Endothelial cell (in vitro differentiated cells): ENCODE measurements at places on chromosomes 3 and 15.

DNA sequence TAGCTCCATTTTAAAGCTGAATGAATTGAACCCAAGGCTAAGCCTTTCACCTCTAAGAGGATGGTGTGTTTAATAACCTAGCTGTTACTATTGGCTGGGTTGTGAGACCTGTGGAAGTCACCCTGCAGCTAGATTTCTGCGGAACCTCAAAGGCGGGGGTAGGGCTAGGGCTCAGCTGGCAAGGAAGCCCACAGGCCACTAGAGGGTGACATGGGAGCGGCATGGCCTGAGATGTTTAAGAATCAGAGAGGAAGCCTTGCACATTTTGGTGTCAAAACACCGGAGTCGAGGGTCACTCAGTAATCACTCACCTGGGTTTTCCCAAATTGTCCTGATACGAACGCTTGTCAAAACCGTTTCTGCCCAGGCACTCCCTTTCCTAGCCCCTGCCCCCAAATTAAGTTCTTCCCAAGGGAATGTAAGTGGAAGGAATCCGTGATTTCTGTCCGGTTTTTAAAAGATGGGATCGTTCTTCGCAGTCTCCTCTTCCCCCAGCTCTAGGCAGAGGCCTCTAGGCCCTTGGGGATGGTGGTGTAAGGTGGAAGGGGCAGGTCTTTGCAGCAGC, 3.8 kb upstream of the ACAD9 start:
- DNase-seq: peak; percentile 55

DNA sequence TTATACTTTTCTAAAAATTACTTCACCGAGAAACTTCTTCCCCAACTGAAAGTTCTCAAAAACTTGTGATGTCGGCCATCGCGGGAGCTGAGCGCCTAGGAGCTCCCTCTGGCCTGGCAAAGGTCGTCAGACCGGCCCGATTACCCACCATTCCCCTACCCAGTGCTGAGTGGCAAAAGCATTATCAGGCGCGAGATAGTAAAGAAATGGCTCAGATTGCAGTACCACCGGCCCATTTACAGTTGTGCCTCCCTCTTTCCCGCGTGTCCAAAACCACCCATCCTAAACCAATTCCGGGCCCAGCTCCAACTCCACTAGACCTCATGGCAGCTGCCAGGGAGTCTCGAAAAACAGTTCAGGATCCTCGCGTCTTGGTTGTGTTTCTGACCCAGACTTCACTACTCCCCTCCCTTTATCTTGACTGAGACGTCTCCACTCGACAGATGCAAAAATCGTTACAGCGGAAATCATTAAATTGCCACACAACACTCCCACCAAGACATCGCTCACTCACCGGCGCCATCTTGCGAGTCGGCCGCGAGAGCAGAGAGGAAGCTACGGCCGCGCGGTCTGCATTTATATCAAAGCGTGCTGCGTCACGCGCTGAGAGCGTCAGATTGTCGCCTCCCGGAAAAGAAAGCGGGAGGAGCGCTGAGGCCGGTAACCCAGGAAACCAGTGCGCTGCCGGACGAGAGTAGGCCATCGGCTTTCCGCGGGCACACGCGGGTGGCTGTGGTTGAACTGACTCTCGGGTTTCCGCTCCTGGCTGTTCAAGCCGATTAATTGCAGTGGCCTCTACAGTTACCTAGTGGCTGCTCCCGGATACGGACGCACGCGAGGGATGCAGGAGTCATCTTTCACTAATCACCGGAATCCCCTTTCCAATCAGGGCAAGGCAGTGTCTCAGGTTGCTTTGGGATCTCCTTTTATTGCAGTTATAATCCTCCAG, at the start of gene RPL22L1:
Gene RPL22L1 (minus strand): TSS at position 551 of the 949 bp plus-strand sequence. CDS start 28 bp downstream, at position 523.
- peak; percentile 88 for DNase-seq

DNA sequence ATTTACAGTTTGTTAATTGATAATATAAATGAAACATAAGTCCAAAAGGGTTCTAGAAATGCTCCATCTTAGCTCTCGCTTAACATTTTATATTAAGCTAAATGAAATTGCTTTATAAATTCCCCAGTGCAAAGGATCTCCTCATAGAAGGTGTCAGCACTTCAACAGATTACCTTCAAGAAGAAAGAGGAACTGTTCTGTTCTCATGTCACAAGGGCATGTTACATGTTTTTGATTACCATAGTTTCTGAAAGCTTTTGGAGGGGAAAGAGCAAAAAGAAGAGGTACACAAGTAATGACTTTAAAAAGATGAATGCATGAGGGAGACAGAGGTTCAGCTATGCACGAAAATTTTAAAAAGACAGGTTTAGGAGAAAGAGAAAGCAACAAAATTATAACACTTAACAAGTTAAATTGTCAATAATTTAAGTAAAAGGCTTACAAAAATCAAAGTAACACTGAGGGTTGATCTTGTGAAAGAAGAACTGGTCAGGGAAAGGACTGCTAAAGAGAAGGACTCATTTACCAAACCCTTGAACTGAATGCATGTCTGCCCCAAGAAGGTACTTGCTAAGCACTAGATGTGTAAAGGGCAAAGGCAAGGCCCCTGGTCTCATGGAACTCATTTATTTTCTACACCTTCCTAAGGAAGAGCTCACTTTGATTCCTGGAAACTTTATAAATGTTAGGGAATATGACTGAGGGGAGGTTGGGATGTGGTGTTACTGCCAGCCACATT, 45.1 kb downstream of the CCDC191 start:
- DNase-seq: no peak

DNA sequence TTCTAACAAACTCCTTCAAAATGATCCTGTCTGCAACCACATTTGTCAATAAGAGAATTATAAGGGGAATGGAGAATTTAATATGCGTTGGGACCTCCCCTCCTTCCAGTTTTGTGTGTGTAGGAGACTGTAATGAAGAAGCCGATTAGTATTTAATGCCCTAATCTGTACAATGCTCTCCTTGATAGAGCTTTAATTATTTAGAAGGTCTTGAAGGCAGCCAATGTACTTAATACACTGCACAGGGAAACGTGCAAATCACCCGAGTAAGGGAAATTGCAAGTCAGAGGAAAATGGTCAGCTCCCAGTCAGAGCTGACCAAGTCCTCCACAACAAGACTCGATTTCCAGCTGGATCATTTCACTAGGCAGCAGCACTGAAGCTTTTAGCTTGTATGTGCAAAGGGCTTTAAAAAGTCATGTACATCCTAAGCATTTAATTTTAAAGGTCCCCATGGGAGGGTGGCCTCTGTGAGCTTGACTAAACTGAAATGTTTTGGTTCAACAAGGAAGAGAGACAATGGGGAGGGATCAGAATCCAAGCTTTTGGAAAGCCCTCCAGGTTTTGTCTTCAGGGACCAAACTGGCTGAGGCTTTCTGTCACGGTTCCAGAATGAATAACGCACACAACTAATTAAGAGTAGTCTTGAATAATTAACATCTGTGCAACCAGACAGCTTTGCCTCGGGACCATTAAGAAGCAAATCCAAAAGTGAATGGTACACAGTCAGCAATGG, 159.8 kb upstream of the MITF start:
- no peak for DNase-seq

DNA sequence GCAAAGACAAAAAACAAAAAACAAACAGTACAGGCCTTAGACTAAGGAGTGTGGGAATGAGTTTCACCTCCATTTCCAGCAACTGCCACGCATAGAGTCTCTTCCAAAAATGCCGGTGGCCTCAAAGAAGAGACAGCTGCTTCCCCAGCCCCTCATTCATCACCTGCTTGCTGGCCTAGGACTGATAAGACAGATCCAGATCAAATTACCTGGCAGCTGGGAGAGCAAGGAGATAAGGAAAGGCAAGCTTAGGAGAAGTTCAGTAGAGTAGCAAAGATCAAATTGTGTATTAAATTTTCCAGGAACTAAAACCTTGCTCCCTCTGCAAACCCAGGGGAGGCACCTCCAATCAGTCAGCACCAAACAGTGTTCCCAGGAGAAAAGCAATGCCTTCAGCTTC, 325.8 kb upstream of the CTNNB1 start:
- no peak for DNase-seq

DNA sequence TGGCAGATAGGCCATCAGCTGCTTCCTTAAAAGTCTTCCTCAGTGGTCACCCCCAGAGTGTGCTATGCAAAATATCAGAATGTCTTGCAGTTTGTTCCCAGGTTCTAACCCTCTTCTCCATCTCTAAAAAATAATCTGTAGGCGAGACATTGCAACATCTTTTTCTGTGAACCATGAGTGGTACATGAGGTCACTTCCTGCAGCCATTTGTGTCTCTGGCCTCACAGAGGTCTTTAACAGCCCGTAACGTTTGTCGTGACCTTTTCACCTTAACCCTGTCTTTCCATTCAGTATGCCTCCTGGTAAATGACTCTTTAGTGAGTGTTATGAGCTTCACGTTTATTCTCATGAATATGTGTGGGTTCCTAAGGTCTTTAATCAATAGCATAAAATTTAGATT, 145.4 kb downstream of the KLHL25 start:
- DNase-seq: no peak

DNA sequence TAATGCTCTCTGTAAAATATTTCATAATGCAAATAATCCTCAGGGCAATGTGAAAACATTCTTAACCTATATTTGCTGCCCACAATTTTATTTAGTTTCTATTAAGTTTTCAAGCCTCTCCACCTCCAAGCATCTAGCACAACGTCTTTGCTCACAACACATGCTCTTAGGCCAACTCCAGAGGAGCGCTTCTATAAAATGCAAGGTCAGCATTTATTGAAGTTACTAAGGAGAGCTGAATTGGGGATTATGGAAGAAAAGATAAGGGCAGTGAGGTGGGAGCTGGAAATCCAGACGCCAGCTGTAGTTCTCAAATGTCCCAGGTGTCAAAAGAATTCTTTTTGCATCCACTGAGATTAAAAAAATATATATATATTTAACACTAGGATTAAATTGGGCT, 996 bp downstream of the RABL3 start:
- no peak for DNase-seq

- DNase-seq: no peak
These were observed 152.5 kb downstream of the FOXP1 start for GRCh38 chr3:71430941-71431552.

DNA sequence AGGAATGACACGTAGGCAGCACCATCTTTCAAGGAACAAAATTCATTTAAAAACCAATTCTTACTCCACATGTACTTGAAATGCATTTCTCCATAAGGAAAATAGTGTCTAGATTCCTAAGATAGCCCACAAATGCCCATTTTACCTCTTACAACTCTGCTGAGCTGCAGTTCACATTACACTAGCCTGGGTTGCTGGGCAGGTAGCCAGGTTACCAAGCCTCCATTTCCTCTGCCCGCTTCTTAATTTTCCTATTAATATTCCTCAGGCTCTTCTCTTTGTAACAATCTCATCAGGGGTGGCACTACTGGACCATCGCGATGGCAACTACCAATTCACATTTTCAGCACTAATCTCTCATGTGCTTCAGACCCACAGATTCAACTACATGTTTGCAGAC, 10.8 kb downstream of the ATP13A3 start:
- no peak for DNase-seq

- no peak for DNase-seq
These were observed 50.3 kb downstream of the MED12L start for GRCh38 chr3:151135541-151136337.

- DNase-seq: no peak
These were observed 66.0 kb upstream of the SLC2A2 start for GRCh38 chr3:171092467-171092911.

- no peak for DNase-seq
These were observed 41.5 kb upstream of the MFGE8 start for GRCh38 chr15:88954431-88955277.

DNA sequence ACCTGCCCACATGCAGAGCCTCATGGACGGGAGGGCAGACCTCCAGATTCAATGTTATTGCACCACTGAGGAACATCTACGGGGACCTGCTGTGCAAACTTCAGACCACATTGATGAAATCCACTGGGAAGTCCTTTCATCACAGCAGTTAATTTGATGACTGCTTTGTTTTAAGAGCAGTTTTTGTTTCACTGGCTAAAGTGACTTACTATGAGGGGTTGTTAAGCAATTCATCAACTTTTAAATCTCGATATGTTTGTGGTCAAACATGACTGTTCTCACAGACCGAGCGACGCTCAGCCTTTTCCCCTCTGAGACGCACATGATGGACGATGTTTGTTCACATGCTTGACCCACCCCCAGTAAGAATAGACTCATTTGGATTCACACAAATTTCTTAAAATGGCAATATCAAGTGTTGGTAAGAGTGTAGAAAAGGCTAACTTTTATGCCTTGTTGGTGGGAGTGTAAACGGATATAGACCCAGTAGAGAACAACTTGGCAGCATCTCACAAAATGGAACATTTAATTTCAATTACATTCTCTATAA, 35.9 kb upstream of the IREB2 start:
- DNase-seq: no peak

DNA sequence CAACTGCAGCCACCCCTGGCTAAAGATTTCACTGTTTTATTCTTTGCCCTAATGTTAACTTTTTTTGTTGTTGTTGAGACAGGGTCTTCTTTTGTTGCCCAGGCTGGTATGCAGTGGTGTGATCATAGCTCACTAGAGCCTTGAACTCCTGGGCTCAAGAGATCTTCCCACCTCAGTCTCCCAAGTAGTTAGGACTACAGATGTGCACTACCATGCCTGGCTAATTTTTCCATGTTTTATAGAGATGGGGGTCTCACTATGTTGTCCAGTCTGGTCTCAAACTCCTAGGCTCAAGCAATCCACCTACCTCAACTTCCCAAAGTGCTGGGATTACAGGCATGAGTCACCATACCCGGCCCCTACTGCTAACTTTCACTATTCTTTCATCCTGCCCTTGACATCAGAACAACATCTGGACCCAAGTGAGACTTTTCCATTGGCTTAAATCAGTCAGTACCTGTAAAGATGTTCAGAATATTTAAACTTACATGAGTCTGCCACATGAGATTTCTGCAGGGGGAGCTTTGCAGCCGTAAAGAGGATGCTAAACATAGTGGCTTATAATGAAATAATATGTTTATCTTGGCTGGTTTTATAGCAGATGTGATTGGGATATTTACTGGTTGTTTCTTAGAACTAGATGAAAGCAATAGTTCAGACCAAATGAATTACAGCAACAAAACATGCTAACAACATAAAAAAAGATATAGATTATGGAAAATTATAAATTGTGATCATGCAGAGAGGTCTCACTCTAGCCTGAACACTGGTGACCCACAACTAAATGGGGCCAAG, 73.6 kb downstream of the HMG20A start:
- no peak for DNase-seq

GRCh38 chr3:189780546-189781270, 149.5 kb downstream of the TP63 start:
- no peak for DNase-seq

DNA sequence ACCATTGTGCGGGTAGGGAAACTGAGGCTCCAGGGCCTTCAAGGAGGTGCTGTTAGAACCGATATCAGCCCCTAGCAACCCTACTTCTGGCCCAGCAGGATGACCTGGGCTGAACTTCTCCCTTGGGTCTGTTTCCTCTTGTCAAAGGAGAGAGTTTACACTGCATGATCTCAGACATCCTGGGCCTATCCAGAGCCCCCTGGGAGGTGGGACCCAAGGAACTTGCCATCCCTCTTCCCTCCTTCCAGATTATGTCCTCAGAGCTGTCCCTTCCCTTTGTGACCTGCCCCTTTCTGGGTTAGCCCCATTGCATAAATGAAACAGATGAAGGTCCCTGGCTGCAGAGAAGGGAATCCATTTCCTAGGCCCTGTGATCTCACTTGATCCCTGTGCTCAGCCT, 12.3 kb upstream of the DNAH1 start:
- no peak for DNase-seq
